Aorta (tissue), 5 donors: ENCODE measurements at places on chromosomes 4 and X.

GRCh38 chr4:70110917-70111316 lies 43.1 kb upstream of the PRR27 start:
- DNase-seq = no peak

DNA sequence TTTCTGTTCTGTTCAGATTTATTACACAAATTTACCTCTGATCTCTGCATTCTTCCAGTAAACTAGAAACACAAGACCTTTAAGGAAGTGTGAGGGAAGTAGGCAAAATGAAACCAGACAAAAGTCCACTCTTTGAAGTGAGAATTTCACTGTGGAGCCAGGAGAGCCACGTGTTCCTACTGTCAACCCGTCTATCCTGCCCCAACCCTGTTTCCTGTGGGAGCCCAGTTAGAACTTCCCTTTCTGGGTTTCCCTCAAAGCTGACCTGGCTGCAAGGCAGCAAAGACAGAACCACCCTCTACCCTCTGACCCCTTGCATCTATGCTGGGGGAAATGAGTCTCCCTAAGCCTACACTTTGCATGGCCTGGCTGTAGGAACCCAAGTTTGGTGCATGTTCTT lies 40.0 kb downstream of the TMEM144 start:
- peak; percentile 56 for DNase-seq

- DNase-seq = no peak
These were observed 527.7 kb upstream of the CXorf51A start for GRCh38 chrX:147342197-147342596.

GRCh38 chr4:189124149-189124758 lies 816.4 kb upstream of the FRG1 start:
- DNase-seq = no peak

GRCh38 chr4:41787931-41788330 lies 39.4 kb upstream of the PHOX2B start:
- no peak for DNase-seq

DNA sequence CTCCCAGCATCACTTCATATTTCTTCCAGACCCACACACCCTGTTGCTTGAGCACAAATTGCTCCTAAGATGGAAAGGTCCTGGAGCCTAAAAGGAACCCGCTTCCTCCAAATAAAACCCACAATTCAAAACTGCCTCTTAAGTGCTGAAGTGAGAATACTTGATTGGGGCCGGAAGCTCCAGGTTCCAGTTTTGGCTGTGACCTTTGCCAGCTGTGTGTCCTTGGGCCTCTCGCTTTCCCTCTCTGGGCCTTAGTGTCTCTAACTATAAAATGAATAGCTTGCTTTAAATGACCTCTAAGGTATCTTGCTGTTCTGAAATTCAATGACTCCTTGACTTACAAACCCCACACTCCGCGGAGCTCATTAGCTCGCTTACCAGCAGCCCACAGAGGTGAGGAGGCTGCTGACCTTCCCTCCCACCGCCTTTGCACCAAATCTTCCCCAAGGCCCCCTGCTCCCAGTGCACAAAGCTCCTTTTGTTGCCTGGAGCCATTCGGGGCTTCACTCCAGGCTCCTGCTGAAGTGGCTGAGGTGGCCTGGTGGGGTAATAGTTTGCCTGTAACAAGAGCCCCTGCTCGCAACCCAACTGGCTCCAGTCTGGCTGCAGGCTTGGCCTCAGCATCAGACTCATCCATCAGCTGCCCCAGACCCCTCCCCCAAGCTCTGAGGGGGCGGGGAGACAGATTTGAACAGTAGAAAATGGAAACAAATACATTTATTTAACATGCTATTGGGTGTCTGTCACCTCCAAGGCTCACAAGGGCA lies 21.8 kb downstream of the STARD8 start:
- no peak for DNase-seq

DNA sequence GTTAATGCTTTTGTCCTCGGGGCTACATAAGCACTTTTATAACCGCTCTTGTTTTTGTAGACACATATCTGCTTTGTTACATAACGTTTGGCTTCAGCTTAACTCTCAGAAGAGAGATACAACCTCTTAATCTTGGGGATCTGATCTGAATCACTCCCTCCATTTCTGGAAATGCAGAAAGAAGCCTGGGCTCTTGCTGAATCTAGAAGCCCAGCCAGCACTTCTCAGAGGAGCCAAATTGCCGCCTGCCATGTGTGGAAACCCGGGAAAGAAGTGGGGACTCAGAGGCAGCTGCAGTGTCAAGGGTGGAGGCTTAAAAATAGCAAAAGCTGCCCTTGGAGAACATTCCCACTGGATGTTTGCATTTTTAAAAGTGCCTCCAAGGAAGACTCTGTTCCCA lies 69.3 kb upstream of the LDB2 start:
- peak; percentile 66 for DNase-seq

DNA sequence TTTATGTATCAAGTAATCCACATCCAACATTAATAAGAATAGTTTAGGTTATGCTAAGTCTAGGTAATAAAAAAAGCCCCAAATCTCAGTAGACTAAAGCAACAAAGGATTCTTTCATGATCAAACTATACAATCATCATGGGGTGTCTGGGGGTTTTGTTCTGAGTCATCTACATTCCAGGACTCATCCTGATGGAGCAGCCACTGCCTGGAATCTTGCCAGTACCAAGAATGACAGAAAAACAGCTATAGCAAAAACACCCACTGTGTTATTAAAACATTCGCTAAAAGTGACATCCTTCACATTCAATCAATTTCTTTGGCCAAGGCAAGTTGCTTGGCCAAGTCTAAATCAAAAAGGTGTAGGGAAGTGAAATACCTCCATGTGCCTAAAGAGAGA lies 3.9 kb upstream of the ARHGEF38 start:
- no peak for DNase-seq

GRCh38 chr4:152850377-152850776 lies 70.6 kb downstream of the ARFIP1 start:
- DNase-seq = peak; percentile 60

- DNase-seq = no peak
These were observed 35.4 kb downstream of the RBBP7 start for GRCh38 chrX:16834806-16835205.

- no peak for DNase-seq
These were observed 92.2 kb upstream of the SPRY1 start for GRCh38 chr4:123304151-123304964.

DNA sequence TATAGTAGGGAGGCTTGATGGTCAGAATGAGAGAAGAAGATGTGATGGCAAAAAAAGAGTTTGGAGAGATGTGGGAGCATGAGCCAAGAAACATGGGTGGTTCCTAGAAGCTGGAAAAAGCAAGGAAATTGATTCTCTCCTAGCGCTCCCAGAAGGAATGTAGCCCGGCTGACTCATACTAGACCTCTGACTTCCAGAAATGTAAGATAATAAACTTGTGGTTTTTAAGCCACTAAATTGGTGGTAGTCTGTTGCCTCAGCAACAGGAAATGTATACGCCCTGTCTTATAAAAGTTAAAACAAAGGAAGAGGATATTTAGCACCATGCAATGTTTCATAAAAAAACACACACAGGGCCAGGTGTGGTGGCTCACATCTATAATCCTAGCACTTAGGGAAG lies 182.7 kb upstream of the PCDH7 start:
- no peak for DNase-seq

DNA sequence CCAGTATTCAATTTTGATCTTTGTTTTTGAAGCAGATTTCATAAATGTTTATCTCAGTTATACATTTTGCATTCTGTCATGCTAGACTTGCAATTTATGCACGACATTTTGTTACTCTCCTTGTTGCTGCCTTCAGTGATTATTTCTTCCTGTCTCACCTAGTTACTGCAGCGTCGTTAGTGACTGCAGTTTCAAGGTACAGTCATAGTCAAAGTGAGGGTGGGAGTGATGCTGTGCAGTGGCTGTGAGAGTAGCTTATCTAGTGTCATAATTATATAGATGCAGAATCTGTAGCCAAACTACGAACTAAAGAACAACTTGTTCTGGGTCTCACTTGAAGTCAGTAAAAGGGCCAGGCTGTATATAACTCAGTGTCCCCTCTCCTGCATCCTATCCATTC lies 69.8 kb downstream of the GPR101 start:
- no peak for DNase-seq

GRCh38 chrX:154602226-154602625 lies 16.9 kb downstream of the CTAG1B start:
- no peak for DNase-seq

DNA sequence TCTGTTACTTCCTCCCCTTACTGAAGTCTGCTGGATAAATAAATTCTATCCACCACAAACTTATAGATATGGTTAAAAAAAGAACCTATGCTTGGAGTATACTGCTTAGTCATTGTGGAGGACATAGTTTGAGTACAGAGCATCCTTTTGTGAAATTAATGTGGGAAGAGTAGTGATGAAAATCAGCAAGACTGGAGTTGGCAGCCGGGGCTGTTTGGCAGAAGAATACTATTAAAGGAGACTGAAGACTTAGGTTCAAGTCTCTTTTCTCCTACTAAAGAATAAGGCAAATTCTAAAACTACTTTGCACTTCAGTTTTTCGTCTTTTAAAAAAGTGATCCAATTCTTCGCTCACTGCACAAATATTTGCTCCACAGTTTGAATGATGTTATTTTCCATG lies 326.6 kb upstream of the ATOH1 start:
- DNase-seq = no peak
